Activated effector memory CD4-positive, alpha-beta T cell treated with anti-CD3 and anti-CD28 coated beads, Interleukin-2, amount 50 U/mL, for 16 hours (primary cell): ENCODE measurements at places on chromosomes 3 and 15.
A peak's percentile ranks its signal among the peaks of the same experiment; 100 is the strongest.

GRCh38 chr3:88671573-88671972, 435.8 kb upstream of the EPHA3 start:
- DNase-seq = no peak

- no peak for DNase-seq
These were observed 69.1 kb downstream of the CDAN1 start for GRCh38 chr15:42667855-42668254.

DNA sequence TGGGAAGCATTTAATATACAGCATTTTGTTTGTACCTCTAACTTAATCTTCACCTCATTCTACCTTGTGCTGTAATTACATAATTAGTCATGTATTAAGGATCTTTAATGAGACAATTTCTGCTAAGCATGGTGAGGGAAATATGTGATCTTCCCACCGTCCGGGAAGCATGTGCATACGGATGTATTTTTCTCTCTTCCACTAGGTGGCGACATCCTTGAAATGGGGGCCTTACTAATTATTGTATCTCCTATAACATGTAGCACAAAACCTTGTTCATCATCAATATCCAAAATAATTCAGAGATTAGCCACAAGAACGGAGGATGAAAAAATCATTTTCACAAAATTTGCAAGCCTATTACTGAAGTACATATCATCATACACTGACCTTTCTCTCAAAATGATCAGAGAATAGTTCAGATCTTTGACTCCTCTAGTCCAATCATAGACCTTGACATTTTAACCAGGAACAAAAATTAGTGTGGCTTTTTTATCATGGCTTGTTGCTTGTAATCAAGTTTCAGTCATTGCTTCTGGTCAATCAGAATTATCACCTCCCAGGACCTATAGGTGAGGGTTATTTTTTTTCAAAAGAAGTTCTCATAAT, 148.9 kb upstream of the GBE1 start:
- DNase-seq = no peak

DNA sequence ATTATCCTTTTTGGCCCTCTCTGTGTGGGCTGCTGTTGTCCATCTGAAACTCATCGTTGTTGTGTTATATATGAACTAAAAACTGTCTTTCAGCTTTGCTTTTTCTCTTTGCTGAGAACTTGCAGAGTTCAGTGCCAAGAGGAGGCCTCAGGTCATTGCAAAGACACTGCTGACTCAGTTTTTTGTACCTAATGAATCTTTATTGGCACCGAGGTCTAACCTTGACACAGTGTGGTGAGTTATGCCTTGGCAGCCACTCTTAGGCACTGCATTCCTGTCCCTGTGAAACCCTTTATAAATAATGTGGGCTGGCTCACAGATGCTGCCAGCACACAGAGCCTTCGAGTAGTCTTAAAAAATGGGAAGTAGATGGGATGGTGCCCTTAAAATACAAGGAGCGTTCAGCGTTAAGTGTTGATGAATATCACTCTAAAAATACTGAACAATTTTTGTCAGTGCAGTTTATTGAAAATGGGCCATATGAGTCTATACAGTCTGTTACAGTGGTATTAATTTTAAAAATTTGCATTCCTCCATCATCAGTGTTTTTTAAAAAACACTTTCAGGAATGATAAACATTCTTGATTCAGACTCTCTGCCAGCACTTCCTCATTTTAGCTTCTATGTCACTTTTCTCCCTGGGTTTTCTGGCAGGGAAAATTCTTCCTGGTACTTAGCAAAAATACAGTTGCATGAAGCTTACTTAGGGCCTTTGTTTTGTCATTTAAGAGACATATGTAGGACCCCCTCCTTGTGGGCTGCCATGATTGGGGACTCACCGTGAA, 234.1 kb downstream of the CACNA2D3 start:
- DNase-seq = no peak

DNA sequence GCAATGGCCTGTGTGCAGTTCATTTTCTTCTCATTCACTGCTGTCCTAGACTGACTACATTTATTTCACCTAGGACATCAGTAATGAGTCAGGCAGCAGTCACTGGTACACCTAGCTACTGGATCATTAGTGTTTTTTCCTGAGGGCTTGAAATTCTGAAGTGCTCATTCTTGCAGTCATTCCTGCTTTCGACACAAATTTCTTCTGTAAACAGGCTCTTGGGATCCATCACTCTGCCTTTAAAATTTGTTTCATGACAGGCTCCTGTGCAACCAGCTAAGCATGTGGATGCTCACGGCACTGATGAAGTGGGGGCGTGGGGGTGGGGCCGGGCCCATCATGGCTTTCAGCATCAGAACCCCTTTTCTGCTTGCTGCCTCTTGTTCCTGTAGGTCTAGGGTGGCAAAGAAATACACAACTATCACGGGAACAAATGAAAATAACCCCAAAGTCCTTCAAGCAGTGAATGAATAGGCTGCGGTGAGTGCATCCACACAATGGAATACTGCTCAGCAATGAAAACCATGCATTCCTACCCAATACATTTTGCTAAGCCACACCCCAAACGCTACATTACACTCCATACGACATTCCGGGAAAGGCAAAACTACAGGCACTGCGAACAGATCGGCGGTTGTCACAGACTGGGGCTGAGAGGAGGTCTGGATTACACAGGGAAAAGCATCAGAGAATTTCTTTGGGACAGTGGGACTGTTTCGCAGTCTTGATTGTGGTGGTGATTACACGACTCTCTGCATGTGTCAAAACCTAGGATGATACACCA, 9.3 kb upstream of the MELTF start:
- DNase-seq = no peak

DNA sequence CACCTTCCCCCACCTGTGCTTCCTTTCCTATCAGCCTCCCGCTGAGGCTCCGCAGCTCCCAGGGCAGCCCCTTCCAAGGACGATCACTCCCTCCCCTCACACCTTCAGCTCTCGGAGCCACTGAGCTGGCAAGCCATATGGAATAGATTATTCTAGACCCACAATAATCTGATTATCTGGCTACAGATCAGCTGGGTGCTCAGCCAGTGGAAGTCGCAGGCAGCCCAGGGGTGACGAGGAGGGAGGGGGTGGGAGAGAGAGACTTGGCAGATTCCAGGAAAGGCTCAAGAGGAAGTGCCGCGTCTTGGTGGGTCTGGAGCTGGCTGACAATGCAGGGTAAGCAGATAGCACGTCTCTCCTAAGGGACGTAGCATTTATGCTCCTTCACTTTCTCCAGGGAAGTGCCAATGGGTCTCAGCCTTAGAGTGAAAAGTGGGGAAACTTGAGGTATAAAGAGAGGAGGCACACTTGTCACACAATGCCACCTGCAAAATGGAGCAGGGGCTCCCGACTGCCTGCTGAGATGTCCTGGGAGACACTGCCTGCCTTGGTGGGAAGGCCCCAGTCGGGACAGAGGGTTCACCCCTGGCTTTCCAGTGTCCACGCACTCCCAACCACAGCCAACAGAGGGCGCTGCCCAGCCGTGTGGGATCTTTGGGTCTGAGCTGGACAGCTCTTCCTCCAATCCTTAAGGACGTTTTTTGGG, 9.4 kb upstream of the MESP1 start:
- DNase-seq = peak; percentile 89

DNA sequence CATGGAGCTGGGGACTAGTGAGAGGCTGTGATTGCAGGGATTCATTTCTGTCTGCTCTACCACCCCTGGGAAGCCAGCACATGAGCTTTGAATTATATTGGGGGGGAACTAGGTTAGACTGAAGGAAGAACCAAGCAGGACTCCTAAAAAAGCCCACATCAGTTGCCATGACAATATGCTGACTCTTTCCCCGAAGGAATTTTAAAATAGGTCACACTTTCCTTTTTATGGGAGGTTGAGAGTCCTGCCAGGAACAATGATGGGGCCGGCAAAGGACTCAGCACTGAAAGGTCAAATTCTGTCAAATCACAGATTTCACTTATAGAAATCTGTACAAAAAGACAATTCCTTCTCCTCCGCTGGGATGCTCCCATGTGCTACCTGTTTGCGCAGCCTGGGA, 130.8 kb downstream of the ZNF621 start:
- DNase-seq = no peak

GRCh38 chr15:49441816-49442215, 18.8 kb downstream of the FGF7 start:
- no peak for DNase-seq

DNA sequence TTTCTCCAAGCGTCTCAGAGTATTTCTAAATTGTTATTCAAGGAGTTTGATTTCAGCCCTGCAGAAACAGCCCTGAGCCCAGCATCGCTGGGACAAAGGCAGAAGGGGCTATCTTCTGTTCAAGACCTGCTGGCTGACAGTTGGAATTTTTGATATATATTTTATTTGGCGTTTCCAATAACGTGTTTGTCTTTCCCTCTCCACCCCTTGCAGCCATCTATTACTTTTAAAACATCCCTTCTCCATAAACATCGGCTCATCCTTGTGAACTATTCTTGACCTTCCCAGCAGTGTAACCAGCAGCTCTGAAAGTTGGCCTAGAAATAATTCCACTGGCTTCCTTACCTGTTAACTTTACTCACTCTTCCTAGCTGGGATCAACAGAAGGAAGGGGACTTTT, 5.5 kb upstream of the MEIS2 start:
- DNase-seq = no peak

DNA sequence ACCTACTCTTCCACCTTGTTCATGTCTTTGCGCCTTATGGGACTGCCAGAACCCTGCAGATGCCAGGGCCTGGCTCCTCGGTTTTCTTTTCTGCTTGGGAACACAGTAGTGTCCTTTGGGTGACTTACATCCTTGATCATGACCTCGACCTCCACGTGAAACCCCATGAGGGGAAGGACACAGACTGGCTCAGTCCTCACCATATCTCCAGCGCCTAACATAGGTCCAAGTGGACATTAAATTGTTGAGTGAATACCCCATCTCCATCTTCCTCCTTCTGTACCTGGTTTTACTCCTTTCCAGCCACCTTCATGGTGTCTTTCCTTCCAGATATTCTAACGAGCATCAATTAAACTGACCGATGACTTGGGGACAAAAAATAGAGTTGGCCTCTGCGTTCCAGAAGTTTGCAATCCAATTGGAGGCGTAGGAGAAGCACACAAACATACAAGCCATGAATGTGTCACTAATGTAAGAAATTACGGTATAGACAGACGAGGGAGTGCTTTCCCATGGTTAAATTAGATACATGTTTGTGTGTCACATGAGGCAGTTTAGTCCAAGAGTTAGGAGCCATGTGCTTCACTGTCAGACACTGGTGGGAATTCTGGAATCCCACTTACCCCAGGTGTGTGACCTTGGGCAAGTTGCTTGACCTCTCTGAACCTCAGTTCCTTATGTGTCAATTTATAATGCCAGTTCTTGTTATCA, 907 bp upstream of the HERC1 start:
- no peak for DNase-seq

DNA sequence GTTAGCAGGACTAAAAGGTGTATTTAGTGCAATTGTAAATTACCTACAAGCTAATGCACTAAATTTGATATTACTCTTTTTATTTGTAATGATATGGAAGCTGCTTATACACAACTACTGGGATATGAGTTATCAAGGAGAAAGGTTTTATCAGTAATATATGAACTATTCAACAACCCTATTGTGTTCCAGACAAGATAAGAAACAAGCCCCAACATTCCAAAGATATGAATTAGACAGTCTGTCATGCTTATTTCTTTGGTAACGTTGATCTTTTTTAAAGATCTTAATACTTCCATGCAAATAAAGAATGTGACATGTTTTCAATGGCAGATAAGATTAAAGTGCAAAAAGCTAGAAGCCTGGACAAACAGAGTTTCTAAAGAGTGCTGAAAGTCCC, 314.0 kb upstream of the THBS1 start:
- no peak for DNase-seq

- no peak for DNase-seq
These were observed 415.4 kb upstream of the RORA start for GRCh38 chr15:61644550-61644949.

GRCh38 chr3:149593418-149594160, 64.2 kb downstream of the WWTR1 start:
- no peak for DNase-seq

DNA sequence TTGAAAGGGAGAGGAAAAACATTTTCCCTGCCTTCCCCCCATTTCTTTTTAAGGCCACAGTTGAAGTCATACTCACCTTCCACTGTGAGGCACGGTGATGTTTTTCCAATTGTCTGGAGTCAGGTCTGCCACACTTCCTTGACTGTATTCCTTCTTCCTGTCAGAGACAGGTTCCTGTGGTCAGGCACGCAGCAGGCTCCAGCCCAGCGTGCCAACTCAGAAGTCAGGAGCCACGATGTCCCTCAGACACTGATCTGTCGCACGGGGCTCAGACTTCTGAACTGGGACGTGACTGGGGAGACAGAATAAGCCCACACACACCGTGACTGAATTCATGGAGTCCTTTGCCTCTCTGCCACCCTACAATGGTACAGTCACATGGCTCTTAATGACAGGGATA, 41.2 kb upstream of the ADAMTS9 start:
- no peak for DNase-seq

GRCh38 chr3:28019740-28020139, 221.7 kb upstream of the CMC1 start:
- no peak for DNase-seq

GRCh38 chr3:4751502-4752101, 227.6 kb upstream of the BHLHE40 start:
- DNase-seq = no peak

DNA sequence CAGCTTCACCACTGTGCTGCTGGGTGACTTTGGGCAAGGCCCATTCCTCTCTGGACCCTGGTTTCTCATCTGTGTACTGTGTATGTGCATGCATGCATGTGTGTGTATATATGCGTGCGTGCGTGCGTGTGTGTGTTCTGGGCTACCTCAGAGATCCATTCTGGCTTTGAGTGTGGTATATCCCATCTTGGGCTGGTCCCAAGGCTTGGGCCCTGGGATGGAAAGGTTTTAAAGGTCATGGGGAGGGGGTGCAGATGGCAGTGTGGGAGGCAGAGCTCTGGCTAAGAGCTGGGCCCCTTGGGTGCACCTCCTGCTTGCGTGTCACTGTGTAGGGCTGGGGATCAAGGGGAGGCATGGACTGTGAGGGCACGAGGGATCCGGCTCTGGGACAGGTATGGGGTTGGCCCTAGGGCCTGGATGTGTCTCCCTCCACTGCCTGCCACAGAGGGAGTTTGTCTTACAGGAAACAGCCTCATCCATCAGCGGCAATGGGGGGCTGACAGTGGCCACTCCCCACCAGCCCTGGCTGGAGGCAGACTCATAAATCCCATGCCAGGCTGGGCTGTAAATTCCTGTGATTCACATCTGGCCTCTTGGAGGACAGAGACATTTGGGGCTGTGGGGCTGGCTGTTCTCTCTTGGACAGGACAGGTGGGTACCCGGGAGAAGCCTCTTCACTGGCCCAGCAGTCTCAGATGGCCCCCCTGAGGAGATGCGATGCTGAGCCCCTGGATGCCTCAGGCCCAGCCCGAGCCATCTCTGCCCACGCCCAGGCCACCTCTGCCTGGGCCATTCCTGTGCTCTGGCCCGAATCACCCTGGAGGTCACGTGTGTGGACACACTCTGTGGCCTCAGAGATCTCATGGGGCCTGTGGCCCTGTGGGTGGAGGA, 21.4 kb upstream of the CSPG4 start:
- peak; percentile 46 for DNase-seq

GRCh38 chr3:10351013-10351735, 30.3 kb upstream of the SEC13 start:
- DNase-seq = no peak

GRCh38 chr3:186368717-186369116, 6.7 kb upstream of the DGKG start:
- no peak for DNase-seq
